ENCODE measurements at places on chromosomes 6 and 20. TPM values are rescaled to one million over a fixed set of nuclear protein-coding genes. Genes with fewer than 3 reads are reported as not detected.
A peak's percentile ranks its signal among the peaks of the same experiment; 100 is the strongest.

GRCh38 chr6:157575436-157576145, 194.6 kb downstream of the ZDHHC14 start:
- DNase-seq, result no peak

GRCh38 chr20:51082988-51083387, 60.1 kb upstream of the KCNG1 start:
- no peak for DNase-seq

Gene SLC22A16
- not detected for polyA plus RNA-seq

Gene TREM2
- 1.4 TPM for polyA plus RNA-seq

DNA sequence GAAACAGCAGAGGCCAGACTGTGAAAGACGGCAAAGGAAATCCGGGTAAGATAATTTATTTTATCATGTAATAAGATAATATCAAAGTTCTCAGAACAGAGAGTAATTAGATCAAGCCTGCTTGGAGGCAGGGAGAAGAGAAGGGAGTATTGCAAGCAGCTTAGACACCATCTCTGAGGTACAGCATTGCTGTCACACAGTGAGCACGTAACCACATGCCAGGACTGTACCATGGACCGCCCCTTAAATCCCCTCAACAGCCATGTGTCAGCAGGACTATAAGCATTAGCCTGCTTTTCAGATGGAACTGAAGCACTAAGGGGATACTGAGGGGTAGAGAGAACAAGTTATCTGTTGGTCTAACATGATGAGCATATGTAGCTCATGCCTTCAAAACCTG, 141.5 kb downstream of the C6orf118 start:
- DNase-seq, result no peak

GRCh38 chr6:22083119-22083518, 213.7 kb downstream of the PRL start:
- DNase-seq, result no peak

Gene TRDN
- polyA plus RNA-seq, result 37.6 TPM

DNA sequence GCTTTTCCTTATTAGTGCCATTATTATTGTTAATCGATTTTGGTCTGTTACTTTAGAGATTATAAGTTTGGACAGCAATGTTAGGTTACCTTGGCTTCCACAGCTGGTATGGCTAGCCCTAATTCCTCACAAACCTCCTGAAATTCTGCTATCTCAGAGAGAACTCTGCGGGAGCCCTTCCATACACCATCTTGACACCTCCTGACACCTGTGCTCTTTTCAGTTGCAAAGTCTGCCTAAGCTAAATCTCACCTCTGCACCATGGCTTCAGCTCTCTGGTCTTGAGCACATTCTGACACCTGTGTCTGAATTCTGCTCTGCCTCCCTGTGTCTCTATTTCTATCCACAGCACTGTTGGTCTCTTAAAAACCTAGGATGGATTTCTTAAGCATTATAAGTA, 106.5 kb downstream of the DCDC2 start:
- no peak for DNase-seq

GRCh38 chr6:151004383-151005024, 139.0 kb downstream of the MTHFD1L start:
- DNase-seq, result no peak

GRCh38 chr6:14807130-14807529, 438.7 kb upstream of the JARID2 start:
- no peak for DNase-seq

GRCh38 chr6:80940976-80941375, 811.5 kb downstream of the TENT5A start:
- no peak for DNase-seq

DNA sequence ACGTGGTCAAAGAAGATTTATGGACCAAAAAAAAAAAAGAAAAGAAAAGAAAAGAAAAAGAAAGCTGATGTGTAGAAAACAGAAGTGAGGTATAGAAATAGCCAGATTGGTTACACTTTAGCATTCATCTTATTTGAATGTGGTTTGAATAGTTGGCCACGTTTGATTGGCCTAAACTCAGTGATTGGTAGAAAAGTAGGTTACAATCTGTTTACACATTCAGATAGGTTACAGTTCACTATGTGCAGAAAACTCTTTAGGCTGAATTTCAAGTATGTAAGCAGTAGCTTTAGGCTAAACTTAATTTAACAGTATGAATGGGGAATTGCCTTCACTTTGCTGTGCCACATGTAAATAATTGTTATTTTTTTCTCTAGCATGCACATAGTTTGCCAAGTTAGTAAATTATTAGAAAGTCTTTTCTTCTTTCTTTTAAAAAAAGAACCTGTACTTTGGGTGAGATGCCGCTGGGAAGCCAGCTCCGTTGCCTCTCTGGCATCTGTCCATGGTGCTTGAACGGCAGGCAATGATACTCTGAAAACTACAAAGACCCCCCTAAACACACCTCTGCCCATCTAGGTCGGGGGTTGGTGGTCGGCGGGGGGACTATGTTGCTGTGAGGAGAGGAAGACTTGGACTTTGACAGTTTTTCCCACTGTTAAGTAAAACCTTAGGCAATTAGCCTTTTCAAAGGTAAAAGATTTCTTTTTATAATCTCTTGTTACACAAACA, 173.0 kb downstream of the AIG1 start:
- DNase-seq, result no peak

DNA sequence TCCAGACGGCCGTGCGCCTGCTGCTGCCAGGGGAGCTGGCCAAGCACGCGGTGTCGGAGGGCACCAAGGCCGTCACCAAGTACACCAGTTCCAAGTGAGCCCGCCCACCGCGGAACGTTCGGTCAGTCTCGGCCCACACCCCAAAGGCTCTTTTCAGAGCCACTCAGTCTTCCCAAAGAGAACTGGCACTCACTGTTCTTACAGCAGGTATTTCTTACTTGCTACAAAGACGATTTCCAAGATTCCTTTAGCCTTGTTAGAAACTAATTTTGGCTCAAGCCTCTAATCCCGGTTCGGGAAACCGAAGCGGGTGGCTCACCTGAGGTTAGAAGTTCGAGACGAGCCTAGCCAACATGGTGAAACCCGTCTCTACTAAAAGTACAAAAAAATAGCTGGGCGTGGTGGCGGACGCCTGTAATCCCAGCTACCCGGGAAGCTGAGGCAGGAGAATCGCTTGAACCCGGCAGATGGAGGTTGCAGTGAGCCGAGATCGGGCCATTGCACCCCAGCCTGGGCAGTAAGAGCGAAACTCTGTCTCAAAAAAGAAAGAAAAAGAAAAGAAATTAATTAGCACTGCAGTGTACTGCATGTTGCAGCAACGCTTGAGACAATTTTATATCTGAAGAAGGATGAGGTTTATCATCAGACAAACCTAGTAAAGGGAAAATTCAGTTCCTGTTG, 73.1 kb downstream of the OR2B2 start:
- peak; percentile 52 for DNase-seq

DNA sequence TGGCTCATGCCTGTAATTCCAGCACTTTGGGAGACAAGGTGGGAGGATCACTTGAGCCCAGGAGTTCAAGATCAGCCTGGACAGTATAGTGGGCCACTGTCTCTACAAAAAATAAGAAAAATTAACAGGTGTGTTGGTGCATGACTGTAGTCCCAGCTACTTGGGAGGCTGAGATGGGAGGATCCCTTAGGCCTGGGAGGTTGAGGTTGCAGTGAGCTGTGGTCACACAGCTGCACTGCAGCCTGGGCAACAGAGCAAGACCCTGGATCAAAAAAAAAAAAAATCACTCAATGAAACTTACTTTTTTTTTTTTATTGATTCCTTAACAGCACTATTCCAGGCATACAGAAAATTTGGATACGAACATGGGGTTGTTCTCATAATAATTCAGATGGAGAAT, 14.0 kb downstream of the CDKAL1 start:
- no peak for DNase-seq

Gene MYB
- polyA plus RNA-seq, result not detected

DNA sequence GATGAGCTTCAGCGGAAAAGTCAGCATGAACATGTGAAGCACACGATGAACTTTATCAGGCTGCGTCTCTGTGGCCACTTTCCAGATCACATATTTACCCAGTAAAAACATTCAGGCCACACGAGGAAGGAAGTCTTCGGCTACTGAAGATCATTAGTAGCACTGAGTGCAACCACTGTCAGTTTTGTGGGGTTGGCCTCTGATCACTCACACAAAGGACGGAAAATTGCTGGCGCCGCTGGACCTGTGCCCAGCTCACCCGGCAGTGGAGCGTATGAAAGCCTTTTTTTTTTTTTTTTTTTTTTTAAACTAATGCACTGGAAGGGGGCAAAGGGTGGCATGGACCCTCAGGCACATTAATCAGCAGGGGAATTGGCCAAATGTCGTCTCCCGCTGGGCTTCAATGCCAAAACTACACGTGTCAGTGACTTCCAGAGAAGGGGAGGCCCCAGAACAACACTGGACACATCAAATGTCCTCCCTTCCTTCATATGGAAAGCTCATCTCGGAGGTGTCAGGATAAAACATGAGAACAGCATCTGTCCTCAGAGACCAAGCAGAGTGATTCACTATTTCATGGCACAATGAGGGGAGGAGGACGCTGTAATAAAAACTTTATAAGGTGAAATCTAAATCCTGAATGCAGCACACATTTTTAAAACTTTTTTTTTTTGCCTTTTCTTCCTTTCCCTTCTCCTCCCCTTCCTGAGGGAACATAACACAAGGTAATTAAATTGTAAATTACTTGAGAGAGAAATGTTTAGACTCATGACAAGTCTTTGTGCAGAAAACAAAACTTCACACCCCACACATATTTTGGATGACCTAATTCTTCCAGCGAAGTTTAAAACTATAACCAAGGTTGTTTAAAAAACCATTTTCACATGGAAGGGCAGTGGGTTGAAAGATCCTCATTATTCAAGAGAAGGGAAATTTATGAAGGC, 223.4 kb downstream of the FOXC1 start:
- peak; percentile 63 for DNase-seq

- DNase-seq, result no peak
Measured at GRCh38 chr6:119626884-119627619, 277.5 kb upstream of the MAN1A1 start.

DNA sequence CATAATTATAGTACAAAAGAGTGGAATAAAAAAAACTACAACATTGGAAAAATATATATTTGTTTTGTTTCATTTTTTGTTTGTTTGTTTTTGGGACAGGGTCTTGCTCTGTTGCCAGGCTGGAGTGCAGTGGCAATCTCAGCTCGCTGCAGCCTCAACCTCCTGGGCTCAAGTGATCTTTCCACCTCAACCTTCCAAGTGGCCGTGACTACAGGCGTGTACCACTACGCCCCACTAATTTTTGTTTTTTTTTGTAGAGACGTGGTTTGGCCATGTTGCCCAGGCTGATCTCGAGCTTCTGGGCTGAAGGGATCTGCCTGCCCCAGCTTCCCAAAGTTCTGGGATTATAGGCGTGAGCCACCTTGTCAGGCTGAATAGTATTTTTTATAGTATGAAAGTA, 41.4 kb upstream of the SH3BGRL2 start:
- DNase-seq, result no peak

DNA sequence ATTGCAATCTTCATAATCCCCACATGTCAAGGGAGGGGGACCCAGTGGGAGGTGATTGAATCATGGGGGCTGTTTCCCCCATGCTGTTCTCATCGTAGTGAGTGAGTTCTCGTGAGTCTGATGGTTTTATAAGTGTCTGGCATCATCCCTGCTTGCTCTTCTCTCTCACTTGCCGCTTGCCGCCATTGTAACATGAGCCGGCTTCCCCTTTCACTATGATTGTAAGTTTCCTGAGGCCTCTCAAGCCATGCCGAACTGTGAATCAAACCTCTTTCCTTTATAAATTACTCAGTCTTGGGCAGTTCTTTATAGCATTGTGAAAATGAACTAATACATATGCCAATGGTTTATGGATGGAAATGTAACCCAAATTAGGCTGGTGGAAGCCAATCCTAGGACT, 109.4 kb upstream of the AKAP12 start:
- no peak for DNase-seq

DNA sequence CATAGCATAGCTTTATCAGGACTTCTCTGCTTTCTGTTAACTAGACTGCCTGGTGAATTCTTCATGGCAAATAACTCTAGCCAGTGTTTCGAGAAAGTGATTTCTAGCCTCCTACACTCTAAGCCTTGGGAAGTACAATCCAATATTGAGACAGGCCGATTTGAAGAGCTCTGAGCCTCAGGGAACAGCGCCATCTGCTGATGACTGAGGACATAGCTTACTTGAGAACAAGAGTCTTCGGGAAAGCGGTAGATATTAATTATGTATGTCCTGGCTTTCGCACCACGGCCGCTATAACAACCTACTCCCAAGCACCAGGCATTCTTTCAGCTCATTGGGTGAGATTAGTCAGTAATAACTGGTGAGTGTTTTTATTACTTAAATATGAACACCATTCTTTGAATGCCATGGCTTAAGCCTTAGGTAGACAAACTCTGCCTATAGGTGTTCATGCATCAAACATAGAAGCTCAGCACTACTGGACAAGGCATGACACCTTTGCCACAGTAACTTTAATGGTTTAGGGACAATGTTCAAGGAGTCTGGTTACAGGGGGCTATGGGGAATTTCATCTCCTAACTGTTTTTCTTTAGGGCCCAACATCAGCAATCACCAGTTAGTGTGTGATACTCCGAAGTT, 518.6 kb downstream of the BMP2 start:
- DNase-seq, result peak; percentile 52

Gene PLN
- polyA plus RNA-seq, result 848 TPM

Gene MMS22L
- 0.73 TPM for polyA plus RNA-seq

GRCh38 chr20:2402271-2402980, 21.7 kb downstream of the TGM6 start:
- no peak for DNase-seq

DNA sequence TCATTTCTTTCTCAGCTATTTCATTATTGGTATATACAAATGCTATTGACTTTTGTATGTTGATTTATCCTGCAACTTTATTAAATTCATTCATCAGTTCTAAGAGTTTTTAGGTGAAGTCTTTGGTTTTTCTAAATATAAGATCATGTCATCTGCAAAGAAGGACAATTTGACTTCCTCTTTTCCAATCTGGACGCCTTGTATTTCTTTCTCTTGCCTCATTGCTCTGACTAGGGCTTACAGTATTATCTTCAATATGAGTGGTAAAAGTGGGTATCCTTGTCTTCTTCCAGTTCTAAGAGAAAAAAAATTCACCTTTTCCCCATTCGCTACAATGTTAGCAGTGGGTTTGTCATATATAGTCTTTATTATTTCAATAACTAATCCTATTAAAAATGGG, 38.0 kb downstream of the KIF16B start:
- no peak for DNase-seq

GRCh38 chr6:48429610-48430009, 318.6 kb upstream of the PTCHD4 start:
- DNase-seq, result no peak

GRCh38 chr20:47843886-47844567, 58.7 kb upstream of the SULF2 start:
- no peak for DNase-seq

DNA sequence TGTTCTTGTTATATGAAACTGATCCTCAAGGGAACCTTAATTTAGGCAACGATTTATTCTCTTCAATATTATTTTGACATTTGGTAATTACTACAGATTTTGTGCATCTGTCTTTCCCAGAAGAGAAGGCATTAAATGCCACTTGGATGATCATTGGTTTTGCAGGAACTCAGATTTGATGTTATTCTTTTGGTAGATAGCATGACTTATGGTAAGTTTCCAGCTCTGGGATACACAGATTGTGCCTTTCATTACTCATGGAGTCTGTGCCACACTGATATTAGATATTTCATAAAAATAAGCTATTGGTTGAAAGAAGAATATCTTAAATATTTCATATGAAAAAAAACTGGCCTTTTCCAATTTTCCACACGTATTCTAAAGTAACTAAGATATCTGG, 120.1 kb downstream of the AIG1 start:
- DNase-seq, result no peak
